ENCODE measurements at places on chromosomes 12 and 14.
A peak's percentile ranks its signal among the peaks of the same experiment; 100 is the strongest.

- no peak for DNase-seq
Measured at GRCh38 chr12:51527966-51528365, 63.1 kb upstream of the SCN8A start.

GRCh38 chr14:103101257-103101962 is 6.9 kb downstream of the EXOC3L4 start:
- DNase-seq, result no peak

GRCh38 chr12:22480016-22480415 is 64.3 kb downstream of the C2CD5 start:
- no peak for DNase-seq

DNA sequence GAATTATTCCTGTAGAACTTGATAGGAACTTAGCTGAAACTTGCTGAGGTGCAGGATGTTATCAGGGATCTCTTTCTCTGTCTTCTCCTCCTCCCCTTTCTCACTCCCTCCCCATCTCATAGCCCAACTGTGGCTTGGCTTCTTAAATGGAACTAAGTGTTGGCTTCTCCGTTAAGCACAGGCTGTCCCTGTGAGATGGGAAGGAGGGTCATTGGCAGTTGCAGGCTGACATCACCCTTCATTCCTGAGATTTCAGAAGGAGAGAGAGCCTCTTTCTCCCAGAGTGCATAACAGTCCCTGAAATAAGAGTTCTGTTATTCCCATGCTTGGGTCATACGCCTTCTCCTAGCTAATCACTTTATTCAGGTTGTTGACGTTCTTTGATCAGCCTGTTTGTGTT is 162.0 kb downstream of the UNC79 start:
- DNase-seq, result no peak

- DNase-seq, result no peak
Measured at GRCh38 chr14:92546347-92547053, 32.9 kb downstream of the RIN3 start.

GRCh38 chr12:73935817-73936216 is 601.8 kb upstream of the ATXN7L3B start:
- DNase-seq, result no peak

DNA sequence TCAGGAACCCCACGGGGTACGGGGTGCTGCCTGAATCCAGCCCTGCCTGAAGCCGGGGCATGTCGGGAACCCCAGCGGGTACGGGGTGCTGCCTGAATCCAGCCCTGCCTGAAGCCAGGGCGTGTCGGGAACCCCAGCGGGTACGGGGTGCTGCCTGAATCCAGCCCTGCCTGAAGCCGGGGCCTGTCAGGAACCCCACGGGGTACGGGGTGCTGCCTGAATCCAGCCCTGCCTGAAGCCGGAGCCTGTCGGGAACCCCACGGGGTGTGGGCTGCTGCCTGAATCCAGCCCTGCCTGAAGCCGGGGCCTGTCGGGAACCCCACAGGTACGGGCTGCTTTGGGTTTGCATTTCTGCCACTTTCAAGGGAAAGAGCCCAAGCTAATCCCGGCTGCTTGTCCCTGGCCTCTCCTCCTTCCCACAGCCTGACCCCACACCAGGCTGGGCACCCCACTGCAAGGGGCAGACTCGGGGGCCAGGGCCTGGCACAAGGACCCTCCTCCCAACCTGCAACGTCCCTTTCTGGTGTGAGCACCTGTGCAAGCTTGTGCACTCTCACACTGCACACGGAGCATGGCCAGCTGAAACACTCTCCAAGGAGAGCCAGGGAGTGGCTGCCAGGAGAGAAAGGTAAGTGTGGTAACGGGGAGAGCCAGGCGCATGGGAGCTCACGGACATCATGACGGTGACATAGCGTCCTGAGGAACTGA is 5.6 kb upstream of the FBRSL1 start:
- no peak for DNase-seq

GRCh38 chr14:104925855-104926609 is 1.4 kb downstream of the PLD4 start:
- no peak for DNase-seq

- no peak for DNase-seq
Measured at GRCh38 chr12:96500693-96501092, 11.3 kb downstream of the CFAP54 start.

- DNase-seq, result no peak
Measured at GRCh38 chr14:39665075-39665475, 232.8 kb upstream of the FBXO33 start.

GRCh38 chr12:113359133-113359938 is 949 bp downstream of the PLBD2 start:
- DNase-seq, result peak; percentile 70

- DNase-seq, result no peak
Measured at GRCh38 chr12:114903083-114903691, 219.2 kb upstream of the TBX3 start.

- DNase-seq, result peak; percentile 43
Measured at GRCh38 chr12:111596985-111597830, 1.9 kb downstream of the ATXN2 start.

- no peak for DNase-seq
Measured at GRCh38 chr12:52837413-52837741, 3.3 kb upstream of the KRT79 start.

DNA sequence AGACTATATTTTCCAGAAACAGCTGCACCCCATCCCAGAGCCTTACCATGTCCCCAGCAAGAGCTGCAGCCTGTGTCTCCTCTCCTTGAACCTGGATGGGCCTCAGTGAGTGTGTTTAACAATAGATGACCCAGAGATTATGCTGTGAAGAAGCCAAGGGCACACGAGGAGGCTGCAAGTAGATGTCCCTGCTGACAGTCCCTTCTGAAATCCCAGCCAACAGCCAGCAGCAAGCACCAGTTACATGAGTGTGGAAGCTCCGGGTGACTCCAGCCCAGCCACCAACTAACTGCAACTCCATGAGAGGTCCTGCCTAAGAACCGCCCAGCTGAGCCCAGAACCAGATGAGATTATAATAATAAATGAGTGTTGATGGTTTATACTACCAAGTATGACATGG is 191.7 kb downstream of the BCL11B start:
- DNase-seq, result no peak

- peak; percentile 14 for DNase-seq
Measured at GRCh38 chr14:103124501-103125001, 1.3 kb downstream of the TNFAIP2 start.
